Stimulated activated CD4-positive, alpha-beta T cell treated with anti-CD3 and anti-CD28 coated beads, Interleukin-12 subunit alpha, Interleukin-12 subunit beta, amount 100 ng/mL, for 48 hours (primary cell): ENCODE measurements at places on chromosomes 1 and 21.

DNA sequence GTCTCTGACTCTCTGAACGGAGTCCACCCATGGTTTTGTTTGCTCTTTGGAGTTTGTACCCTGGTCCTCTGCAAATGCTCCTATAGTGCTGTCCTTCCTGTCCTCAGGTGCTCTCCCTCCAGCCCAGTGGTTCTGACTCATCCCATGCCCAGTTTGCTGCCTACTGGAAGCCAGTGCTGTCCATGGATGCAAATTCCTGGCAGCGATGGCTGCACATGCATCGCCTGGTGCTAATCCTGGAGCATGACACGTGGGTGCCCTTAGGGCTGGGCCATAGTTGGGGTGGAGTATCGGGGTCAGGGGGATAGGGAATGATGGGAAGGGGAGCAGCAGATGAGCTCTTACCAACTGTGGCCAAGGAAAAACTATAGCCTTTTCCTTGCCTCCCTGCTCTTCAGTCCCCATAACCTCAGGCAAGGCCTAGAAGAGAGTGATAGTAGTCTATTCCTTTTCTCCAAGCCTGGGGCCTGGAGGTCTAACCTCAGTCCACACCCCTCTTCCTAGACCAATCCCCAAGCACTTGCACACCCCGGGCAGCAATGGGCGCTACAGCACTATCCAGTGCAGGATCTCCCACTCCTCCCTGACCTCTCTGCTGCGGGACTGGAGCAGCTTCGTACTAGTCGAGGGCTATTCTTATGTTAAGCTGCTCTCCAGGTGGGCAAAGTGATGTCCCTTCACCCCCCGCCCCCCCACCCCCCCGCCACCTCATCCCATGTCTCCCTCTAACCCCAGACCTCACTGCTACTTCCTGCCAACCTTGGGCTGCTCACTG lies 31.6 kb downstream of the HYI start:
- DNase-seq = no peak

DNA sequence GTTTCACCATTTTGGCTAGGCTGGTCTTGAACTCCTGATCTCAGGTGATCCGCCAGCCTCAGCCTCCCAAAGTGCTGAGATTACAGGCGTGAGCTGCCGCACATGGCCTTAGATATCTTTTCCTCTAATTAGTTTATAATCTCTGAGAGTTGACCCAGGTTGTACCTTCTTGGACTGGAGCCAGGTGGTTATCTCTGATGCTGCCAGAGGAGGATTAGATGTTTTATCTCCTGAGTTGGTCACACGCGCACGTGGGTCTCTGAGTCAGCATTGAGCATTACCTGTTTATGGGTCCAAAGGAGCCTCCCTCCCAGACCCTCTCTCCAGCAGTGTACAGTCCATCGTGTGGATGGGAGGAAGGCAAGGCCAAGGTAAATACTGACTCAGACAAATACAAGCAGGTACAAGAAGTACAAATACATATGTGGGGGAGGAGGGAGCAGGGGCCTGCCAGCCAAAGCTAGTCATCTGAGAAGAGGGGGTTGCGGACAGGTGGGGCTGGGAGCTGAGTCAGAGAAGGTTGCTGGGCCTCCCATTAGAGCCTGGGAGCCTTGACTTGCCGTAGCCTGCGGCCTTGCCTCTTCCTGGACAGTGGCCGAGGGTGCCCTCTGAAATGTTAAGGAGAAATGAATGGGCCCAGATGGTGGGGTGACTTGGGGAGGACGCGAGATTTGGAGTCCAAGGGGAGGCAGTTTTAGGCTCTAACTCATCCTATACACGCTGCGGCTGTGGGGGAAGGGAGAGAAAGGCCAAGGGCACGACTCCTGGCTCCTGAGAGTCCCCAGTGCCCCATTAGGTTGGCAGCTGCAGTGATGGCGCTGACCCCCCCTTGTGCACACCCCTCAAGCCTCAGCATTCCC lies 13.1 kb downstream of the IL6R start:
- no peak for DNase-seq

DNA sequence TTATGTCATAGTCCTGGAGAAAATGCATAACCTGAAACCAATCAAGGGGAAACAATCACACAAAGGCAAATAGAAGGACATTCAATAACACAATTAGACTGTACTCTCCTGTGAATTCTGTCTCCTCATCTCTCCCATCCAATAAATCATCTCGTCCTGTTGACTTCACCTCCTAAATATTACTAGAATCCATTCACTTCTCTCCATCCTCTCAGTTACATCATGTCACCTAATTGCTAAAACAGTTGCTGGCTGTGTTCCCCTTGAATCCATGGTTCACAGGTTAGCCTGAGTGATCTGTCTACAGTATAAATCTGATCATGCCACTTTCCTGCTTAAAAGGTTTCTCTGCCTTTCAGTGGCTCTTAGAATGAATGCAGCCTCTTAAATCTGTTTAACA lies 220.2 kb downstream of the TGFB2 start:
- DNase-seq = no peak

GRCh38 chr1:158649052-158649451 lies 37.5 kb downstream of the SPTA1 start:
- no peak for DNase-seq

- no peak for DNase-seq
Observed at GRCh38 chr1:198889101-198889500, 250.3 kb downstream of the PTPRC start.

GRCh38 chr1:121519042-121519755 lies 334.4 kb downstream of the SRGAP2C start:
- peak; percentile 80 for DNase-seq

DNA sequence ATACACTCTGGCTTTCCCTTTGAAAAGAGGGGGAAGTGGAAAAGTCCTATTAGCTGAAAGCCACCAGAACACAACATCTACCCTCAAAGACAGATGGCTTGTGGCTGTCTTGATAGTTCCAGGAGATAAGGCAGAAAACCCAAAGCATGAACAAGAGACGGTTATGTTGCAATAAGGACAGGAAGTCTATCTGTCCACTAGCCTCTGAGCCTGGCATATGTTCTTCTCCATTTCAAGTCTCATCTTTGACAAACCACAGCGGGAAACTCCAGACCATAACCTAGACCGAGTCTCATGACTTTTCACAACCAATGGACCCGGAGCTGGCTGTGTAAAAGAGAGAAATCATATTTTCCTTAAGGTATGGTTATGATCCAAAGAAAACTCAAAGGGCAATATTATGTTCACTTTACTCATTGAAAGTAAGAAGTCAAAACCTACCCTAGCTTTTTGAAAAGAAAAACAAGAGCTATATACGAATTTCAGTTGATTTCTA lies 33.8 kb downstream of the DUSP10 start:
- peak; percentile 36 for DNase-seq

DNA sequence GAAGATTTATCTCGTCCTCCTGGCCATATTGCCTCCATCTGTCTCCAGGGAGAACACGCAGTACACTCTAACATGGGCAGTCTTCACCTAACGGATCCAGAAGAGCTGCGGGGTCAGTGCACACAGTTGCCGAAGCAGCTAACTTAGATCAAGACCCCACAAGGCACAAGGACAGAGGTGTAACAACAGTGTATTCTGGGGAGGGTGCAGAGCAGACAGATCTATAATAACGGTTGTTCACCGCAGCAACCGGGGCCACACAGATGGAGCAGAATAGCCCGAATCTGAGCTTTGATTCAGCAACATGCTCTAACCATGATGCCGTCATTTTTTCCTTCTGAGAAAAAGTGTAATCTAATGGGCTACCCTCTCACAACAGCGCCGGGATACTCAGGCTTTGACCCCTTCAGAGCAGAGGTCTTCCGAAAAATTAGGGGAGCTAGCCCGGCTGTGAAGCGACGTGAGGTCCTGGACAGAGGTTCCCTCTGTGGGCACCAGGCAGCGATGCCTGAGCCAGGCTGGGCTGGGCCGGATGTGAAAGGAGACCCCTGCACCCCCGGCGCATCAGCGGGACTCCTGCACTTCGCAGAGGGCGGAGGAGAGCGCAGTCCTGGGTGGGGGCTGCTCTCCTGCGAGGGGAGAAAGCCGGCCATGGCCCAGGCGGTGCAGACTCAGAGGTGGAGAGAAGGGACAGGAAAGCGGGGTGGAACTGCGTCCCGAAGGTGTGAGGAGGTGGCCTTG lies 57.5 kb downstream of the BCL9 start:
- DNase-seq = peak; percentile 8

- no peak for DNase-seq
Observed at GRCh38 chr1:27391511-27392095, 819 bp upstream of the GPR3 start.

GRCh38 chr1:6185151-6185550 lies 5.0 kb upstream of the CHD5 start:
- no peak for DNase-seq

- DNase-seq = no peak
Observed at GRCh38 chr1:240474133-240474614, 137.8 kb downstream of the GREM2 start.

- no peak for DNase-seq
Observed at GRCh38 chr1:48684381-48684780, 92.3 kb downstream of the BEND5 start.
